ENCODE measurements at places on chromosomes 3 and 15.
A peak's percentile ranks its signal among the peaks of the same experiment; 100 is the strongest.

GRCh38 chr3:64977308-64978100 lies 289.7 kb upstream of the ADAMTS9 start:
- no peak for DNase-seq

DNA sequence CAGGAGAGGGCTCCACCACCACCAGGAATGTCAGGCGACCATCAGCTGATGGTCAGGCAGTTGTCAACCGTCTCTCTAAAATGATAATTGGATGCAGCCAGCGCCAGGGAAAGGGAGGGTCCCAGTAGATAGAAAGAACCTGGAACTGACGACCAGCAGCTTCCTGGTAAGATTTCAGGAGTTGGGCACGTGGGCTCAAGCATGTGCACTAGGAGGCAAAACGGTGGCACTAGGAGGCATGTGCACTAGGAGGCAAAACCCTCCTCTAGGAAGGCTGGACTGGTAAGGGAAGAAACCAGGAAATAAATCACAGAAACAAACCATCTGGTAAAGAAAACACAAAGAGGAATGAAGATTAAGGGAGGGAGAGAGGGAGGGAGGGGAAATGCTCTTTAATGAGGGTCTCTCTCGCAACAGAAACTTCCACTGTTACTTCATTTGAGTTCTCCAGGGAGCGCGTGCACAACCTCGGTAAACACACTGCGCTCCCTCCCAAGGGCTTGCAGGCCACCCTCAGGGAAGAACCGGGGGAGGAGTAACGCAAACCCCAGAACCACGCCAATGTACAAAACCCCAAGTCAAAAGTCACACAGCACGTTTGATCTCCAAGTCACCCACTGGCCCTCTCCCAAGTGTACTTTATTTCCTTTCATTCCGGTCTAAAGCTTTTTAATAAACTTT lies 116.7 kb downstream of the XXYLT1 start:
- no peak for DNase-seq

DNA sequence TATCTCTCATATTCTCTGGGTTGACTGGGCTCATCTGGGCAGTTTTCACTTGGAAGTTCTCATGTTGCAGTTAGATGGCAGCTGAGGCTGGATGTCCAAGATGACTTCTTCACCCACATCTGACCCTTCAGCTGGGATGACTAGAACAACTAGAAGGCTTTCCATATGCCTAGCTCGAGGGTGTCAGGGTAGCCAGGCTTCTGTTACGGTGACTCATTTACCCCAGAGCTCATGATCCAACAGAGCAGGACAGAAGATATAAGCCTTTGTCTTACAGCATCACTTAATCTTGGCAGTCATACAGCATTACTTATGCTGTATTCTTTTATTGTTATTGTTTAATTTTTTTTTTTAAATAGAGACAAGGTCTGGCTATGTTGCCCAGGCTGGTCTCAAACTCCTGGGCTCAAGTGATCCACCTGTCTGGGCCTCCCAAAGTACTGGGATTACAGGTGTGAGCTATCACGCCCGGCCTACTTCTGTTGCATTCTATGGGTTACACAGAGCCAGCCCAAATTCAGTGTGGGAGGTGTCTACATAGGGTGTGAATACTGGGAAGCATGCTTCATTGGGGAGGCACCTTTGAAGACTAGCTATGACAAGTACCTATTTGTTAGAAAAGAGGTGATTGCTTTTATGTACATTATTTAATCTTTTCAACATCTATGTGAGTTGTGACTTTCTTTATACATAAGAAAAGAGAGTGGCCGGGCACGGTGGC lies 10.7 kb downstream of the HMCES start:
- no peak for DNase-seq

- DNase-seq, result no peak
Observed at GRCh38 chr3:16402451-16402850, 111.0 kb downstream of the RFTN1 start.

DNA sequence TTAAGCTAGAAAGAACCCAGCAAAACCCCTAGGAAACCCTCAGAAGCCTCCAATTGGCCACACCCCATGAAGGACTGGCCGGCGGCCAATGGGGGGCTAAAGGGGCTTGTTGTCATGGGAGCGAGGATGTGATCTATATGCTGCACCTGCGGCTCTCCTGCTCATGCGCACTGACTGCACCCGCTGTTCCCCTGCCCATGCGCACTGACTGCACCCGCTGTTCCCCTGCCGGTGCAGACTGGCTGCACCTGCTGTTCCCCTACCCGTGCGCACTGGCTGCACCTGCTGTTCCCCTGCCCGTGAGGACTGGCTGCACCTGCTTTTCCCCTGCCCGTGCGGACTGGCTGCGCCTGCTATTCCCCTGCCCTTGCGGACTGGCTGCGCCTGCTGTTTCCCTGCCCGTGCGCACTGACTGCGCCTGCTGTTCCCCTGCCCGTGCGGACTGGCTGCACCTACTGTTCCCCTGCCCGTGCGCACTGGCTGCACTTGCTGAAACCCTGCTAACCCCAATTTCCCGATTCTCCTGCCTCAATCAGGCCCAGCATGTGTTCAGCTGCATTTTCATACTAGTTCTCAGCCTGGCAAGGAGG lies 16.8 kb upstream of the MCCC1 start:
- peak; percentile 39 for DNase-seq

GRCh38 chr3:35721628-35722027 lies 82.3 kb downstream of the ARPP21 start:
- DNase-seq, result no peak

DNA sequence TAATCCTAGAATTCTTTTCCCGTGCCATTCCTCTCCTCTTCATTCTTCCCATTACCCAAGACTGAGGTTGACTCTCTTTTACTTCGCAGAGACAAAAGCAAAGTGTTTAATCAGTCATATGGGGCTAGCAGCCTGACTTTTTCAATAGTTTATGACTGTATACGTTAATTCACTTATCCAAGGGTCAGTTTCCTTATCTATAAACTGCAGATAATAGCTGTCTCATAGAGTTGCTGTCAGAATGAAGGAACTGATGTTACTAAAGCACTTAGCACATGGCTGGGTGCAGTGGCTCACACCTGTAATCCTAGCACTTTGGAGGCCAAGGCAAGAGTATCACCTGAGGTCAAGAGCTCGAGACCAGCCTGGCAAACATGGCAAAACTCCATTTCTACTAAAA lies 43.5 kb upstream of the ULK4 start:
- DNase-seq, result no peak
